ENCODE measurements at places on chromosomes 12 and 14. TPM values are rescaled to one million over a fixed set of nuclear protein-coding genes. Genes with fewer than 3 reads are reported as not detected.

DEPDC4 gene
- total RNA-seq, result 2.6 TPM

GRCh38 chr14:84770030-84770429 lies 759.9 kb upstream of the FLRT2 start:
- H3K4me1 ChIP-seq, result no peaks in the 10 kb centered on the region
- H3K4me3 ChIP-seq, result no peak overlapping the region
- DNase-seq, result no peak
- H3K27ac ChIP-seq, result no peak overlapping the region
- H3K27me3 ChIP-seq, result no peaks in the 10 kb centered on the region

DNA sequence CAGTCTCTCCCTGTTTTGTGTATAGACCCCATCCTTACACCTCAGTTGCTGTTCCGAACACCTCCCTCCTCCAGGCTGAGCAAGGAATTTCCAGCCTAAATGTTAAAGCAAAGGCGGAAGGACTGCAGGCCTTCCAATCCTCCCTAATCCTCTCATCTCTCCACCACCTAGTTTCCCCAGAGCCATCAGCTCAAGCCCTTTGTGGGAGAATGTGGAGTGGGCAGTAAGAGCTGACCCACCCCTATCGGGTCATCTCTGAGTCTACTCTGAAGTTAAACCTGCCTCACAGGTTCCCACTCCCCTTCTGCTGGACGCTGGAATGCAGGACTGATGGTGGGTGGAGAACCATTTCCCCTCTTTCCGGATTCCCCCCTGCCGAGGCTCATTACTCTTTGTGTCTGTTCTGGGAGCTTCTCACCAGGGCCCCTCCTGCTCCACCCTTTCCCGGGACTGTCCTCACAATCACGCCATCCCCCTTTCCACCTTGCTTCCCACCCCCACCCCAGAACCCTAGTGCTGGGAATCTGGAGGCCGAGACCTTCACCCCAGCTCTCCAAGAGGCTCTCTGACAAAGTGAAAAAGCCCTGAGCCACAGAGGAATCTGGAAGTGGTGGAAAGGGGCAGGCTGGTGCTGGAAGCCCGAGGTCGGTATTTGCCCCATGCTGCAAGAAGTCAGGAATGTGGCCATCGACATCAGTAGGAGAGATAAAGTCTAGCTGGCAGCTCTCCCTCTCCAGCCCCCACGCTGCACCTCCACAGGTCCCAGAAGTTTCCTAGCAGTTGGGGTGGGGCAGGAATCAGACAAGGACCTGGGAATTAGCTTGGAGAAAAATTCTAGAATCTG lies 3.3 kb upstream of the KRT18 start:
- peak overlapping the region; percentile 76 for H3K4me3 ChIP-seq
- H3K27ac ChIP-seq, result peak overlapping the region; percentile 99
- peak; percentile 72 for DNase-seq
- peaks cover 17% of the 10 kb centered on the region for H3K36me3 ChIP-seq
- H3K4me1 ChIP-seq, result peaks cover 58% of the 10 kb centered on the region

ANKRD33 gene
- total RNA-seq, result 0.62 TPM

TMEM63C gene
- 4.6 TPM for total RNA-seq

- no peaks in the 10 kb centered on the region for H3K36me3 ChIP-seq
- H3K4me3 ChIP-seq, result no peak overlapping the region
- H3K4me1 ChIP-seq, result no peaks in the 10 kb centered on the region
- no peak overlapping the region for H3K27ac ChIP-seq
- H3K27me3 ChIP-seq, result no peaks in the 10 kb centered on the region
Observed at GRCh38 chr14:65269732-65270131, 142.8 kb upstream of the FUT8 start.

DNA sequence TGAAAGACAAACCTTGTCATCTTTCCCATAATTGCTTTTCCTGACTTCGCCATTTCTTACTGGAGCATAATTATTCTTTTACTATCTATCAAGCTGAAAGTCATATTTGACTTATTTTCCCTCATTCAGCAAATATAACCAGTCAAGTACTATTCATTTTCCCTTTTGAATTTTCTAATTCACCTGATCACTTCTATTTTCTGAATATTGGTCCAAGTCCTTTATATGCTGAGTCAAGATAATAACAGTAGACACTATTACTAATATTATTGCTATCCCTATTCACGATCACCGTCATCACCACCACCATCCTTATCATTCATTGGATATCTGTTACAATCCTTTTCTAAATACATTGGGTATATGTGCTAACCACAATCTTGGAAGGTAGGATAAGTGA lies 728.0 kb downstream of the NOVA1 start:
- H3K4me3 ChIP-seq, result no peak overlapping the region
- H3K27me3 ChIP-seq, result no peaks in the 10 kb centered on the region
- no peaks in the 10 kb centered on the region for H3K36me3 ChIP-seq

KRT6C gene
- total RNA-seq, result 0.31 TPM

DNA sequence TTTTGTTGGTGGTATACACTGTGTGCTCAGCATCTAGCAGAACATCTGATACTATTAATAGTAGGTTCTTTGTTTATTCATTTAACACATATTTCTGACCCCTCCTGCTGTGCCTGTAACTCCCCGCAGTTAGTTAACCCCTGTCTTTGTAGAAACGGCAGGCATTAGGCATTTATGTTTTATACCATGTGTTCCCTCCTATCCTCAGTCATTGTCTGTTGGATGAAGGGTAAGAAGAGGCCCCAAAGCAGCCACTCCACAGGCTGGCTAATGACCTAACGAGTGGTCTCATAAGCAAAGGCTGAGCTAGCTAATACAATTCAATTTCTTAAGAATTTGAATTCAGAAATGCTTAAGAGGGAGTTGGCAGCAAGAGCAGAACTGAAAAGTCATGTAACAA lies 170.8 kb downstream of the TMX1 start:
- DNase-seq, result no peak
- H3K27me3 ChIP-seq, result no peaks in the 10 kb centered on the region
- H3K27ac ChIP-seq, result no peak overlapping the region
- H3K4me3 ChIP-seq, result no peak overlapping the region

DNA sequence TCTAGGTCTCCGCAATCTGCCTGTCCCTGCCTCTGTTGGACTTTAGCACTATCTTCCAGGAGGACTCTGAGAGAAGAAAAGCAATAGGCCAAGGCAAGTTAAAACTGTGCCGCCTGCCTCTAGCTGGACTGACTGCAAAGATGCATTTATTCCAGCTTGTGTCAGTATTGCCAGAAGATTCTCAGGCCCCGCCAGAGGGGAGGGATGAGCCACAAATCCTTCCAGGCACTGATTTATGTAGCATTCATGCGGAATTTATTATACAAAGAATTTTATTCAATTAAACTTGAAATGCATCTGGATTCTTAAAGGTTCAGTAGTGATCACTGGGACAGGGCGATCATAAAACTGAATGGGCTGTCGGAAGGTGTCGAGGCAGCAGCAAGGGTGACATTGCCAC lies 19.8 kb downstream of the MMAB start:
- H3K4me3 ChIP-seq, result no peak overlapping the region
- H3K27ac ChIP-seq, result no peak overlapping the region
- H3K36me3 ChIP-seq, result no peaks in the 10 kb centered on the region

GRCh38 chr12:25295361-25295760 lies 44.6 kb upstream of the KRAS start:
- H3K36me3 ChIP-seq, result no peaks in the 10 kb centered on the region
- H3K27me3 ChIP-seq, result peaks cover 2% of the 10 kb centered on the region
- no peak for DNase-seq
- H3K27ac ChIP-seq, result no peak overlapping the region

DNA sequence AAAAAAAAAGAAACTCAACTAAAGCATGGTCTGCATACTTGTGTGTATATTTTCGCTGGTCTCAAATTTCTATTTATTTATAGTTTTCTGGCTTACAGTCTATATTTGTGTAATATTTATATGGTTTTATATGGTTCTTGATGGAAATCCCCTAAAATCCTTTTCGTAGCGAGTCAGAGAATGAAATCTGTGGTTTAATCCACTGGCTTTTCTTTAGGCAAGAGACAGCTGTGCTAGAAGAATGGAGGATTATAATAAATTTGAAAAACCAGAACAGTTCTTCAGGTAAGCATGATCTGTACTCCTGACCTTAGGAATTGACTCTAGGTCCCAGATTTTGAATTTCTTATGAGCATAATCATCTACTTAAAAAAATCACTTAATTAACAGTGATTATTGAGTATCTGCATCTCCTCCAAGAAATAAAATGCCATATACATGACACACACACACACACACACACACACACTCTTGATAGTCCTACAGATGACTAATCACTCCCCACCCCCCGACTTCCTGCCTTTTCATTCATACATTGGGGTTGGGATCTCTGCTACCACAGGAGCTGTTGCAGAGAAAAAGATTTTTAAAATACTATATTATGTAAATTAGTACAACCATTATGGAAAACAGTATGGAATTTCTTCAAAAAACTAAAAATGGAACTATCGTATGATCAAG lies 113.4 kb downstream of the CRADD start:
- peaks cover 9% of the 10 kb centered on the region for H3K4me1 ChIP-seq
- no peak overlapping the region for H3K27ac ChIP-seq
- H3K27me3 ChIP-seq, result no peaks in the 10 kb centered on the region
- H3K36me3 ChIP-seq, result no peaks in the 10 kb centered on the region

DNA sequence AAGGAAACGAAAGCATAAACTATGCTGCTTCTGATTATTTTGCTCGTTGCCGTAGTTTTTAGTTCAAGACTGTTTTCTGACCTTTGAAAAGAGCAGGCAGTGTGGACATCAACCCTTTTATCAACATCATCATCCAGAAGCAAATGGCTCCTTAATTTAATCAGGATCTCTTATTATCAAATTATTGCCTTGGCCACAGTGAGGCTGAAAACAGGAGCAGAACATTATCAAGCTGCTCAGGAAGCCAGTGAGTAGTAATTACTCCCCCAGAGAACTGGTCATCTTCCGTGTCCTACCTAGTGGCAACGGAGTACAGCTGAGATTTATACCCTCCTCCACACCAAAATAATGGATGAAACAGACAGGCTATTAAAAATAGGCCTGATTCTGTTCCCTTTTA lies 2.2 kb upstream of the DIABLO start:
- H3K27ac ChIP-seq, result no peak overlapping the region
- peaks cover 10% of the 10 kb centered on the region for H3K4me1 ChIP-seq
- H3K4me3 ChIP-seq, result no peak overlapping the region
- H3K36me3 ChIP-seq, result peaks cover 11% of the 10 kb centered on the region
- DNase-seq, result no peak

GRCh38 chr12:116101991-116102390 lies 175.5 kb downstream of the MED13L start:
- peaks cover 24% of the 10 kb centered on the region for H3K4me1 ChIP-seq
- no peak overlapping the region for H3K27ac ChIP-seq
- no peaks in the 10 kb centered on the region for H3K27me3 ChIP-seq
- no peak for DNase-seq
- no peak overlapping the region for H3K4me3 ChIP-seq

- no peaks in the 10 kb centered on the region for H3K36me3 ChIP-seq
- H3K27ac ChIP-seq, result no peak overlapping the region
- no peak overlapping the region for H3K4me3 ChIP-seq
- H3K27me3 ChIP-seq, result peaks cover 6% of the 10 kb centered on the region
- peaks cover 5% of the 10 kb centered on the region for H3K4me1 ChIP-seq
- DNase-seq, result no peak
Observed at GRCh38 chr14:100862277-100862676, 36.4 kb downstream of the MEG3 start.

DNA sequence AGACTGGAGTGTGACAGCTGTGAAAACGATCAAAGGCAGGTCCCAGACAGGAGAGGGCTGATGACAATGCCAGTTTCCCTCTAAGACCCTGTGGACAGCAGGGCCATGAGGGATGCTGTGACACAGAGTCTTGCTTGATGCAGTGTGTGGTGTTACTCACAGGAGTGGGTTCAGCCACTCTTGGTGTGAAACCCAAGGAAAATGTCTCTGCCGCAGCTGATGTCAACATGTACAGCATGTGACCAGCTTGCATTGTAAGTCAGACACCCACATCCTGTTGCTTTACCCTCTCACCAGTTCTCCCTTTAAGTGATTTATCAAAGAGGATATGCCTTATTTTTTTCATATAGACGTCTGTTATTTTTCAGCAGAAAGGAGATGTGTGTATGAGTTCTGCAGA lies 268.6 kb downstream of the BTG1 start:
- no peak overlapping the region for H3K4me3 ChIP-seq
- H3K27me3 ChIP-seq, result no peaks in the 10 kb centered on the region
- DNase-seq, result no peak
- H3K27ac ChIP-seq, result no peak overlapping the region

CLEC4E gene
- total RNA-seq, result not detected

IL31 gene
- not detected for total RNA-seq

GRCh38 chr14:76927971-76928700 lies 100.4 kb downstream of the IRF2BPL start:
- H3K27me3 ChIP-seq, result no peaks in the 10 kb centered on the region
- no peaks in the 10 kb centered on the region for H3K36me3 ChIP-seq
- DNase-seq, result no peak
- peak overlapping the region; percentile 90 for H3K27ac ChIP-seq
- peaks cover 65% of the 10 kb centered on the region for H3K4me1 ChIP-seq
- H3K4me3 ChIP-seq, result no peak overlapping the region

DNA sequence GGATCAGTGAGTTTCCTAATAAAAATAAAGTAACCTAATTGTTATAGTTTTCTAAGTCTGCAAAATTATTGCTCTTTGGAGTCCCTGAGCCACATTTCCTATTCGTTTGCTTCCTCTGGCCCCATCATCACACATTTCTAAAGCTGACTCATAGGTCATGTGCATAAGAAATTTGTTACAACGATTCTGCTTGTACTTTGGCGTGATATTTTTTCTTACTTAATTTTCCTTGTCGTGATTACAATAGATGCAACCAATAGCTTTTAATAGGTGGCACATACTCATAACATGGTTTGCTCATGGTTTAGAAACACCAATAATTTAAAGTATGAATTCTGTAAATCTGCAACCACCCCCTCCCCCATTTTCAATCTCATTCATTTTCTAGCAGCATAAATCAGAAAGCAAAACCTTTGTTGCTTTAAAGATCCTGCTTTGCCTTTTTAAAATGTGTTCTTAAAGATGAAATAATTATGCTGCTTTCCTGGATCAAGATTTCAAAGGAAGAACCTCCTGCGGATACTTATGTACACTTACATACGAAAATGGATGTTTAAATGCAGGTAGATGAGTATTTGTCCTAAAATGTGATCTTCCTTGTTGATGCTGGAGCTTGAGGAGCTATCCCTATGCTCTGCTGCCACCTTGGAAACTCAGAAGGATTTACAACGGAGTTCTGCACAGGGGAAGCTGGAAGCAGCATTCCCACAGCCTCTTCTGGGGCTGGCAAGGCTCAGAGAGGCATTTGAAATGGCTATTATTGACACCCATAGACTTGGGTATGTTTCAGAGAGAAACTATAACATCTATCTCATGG lies 1.7 kb upstream of the FLRT2 start:
- no peak for DNase-seq
- peaks cover 74% of the 10 kb centered on the region for H3K27me3 ChIP-seq
- H3K4me1 ChIP-seq, result peaks cover 28% of the 10 kb centered on the region
- H3K4me3 ChIP-seq, result peak overlapping the region; percentile 97
- peak overlapping the region; percentile 76 for H3K27ac ChIP-seq

GRCh38 chr12:42365486-42365885 lies 39.5 kb downstream of the PPHLN1 start:
- H3K4me3 ChIP-seq, result no peak overlapping the region
- no peaks in the 10 kb centered on the region for H3K27me3 ChIP-seq
- DNase-seq, result no peak
- H3K4me1 ChIP-seq, result peaks cover 3% of the 10 kb centered on the region
- H3K27ac ChIP-seq, result no peak overlapping the region
- peaks cover 6% of the 10 kb centered on the region for H3K36me3 ChIP-seq

GRCh38 chr12:122982963-122983788 lies 2.7 kb downstream of the ARL6IP4 start:
- H3K36me3 ChIP-seq, result no peaks in the 10 kb centered on the region
- peak overlapping the region; percentile 70 for H3K4me3 ChIP-seq
- DNase-seq, result no peak
- H3K27ac ChIP-seq, result peak overlapping the region; percentile 72
- H3K4me1 ChIP-seq, result peaks cover 29% of the 10 kb centered on the region

GRCh38 chr12:119235197-119235751 lies 56.5 kb downstream of the HSPB8 start:
- no peak overlapping the region for H3K27ac ChIP-seq
- H3K36me3 ChIP-seq, result no peaks in the 10 kb centered on the region
- no peaks in the 10 kb centered on the region for H3K4me1 ChIP-seq
- peaks cover 26% of the 10 kb centered on the region for H3K27me3 ChIP-seq
- no peak overlapping the region for H3K4me3 ChIP-seq
- DNase-seq, result no peak

All from type B pancreatic cell (in vitro differentiated cells).